ENCODE measurements at places on chromosomes 6 and 20.

- DNase-seq = peak; percentile 86
Measured at GRCh38 chr20:16926626-16927430, 178.7 kb downstream of the OTOR start.

- no peak for DNase-seq
Measured at GRCh38 chr6:99092461-99092860, 144.7 kb upstream of the FBXL4 start.

- DNase-seq = no peak
Measured at GRCh38 chr6:13076575-13076974, 251.8 kb downstream of the TBC1D7 start.

DNA sequence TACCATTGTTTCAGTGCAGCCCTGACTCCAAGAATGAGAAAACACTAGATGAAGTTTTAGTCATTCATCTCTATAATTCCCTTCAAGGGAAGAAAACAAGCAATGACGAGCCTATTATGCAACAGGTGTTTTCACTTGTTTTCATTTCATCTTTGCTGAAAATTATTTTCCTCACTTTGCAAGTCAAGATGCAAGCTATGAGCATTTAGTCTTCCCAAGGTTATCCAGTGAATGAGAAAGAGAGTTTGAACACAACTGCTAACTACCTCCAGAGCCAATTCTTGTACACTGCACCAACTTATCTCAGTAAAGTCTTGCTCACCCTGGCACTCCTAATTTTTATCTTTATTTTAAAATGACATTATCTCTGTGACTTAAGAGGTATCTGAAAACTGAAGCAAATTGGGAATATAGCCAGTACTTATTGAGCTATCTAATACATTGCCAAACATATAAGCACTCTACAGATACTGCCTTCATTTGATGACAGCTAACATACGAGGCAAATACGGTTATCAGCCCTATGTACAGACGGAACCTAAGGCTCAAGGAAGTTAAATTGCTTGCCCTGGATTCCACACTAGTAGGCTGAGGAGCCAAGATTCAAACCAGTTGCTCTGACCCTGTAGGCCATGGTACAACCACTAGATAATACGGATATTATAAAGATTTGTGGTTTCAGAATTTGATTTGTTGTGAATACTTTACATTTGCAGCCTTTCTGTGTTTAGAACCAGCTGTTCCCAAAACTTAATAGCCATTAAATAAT, 36.8 kb downstream of the MOXD1 start:
- DNase-seq = no peak
